Left renal pelvis (tissue), 4 donors: ENCODE measurements at places on chromosomes 16 and 17. TPM values are rescaled to one million over a fixed set of nuclear protein-coding genes. Genes with fewer than 3 reads are reported as not detected.
A peak's percentile ranks its signal among the peaks of the same experiment; 100 is the strongest.

Gene CACNG5
- 1.7 TPM for polyA plus RNA-seq

- no peak for DNase-seq
Observed at GRCh38 chr17:66953630-66954020, 10.9 kb upstream of the CACNG4 start.

GRCh38 chr16:88430524-88431446 lies 22.3 kb upstream of the ZFPM1 start:
- DNase-seq, result no peak

Gene KRT17
- 1.2 TPM for polyA plus RNA-seq

Gene CSH2
- 0.17 TPM for polyA plus RNA-seq

GRCh38 chr16:63403792-63404191 lies 1367.6 kb upstream of the CDH8 start:
- no peak for DNase-seq

Gene BRIP1
- polyA plus RNA-seq, result 12.1 TPM

DNA sequence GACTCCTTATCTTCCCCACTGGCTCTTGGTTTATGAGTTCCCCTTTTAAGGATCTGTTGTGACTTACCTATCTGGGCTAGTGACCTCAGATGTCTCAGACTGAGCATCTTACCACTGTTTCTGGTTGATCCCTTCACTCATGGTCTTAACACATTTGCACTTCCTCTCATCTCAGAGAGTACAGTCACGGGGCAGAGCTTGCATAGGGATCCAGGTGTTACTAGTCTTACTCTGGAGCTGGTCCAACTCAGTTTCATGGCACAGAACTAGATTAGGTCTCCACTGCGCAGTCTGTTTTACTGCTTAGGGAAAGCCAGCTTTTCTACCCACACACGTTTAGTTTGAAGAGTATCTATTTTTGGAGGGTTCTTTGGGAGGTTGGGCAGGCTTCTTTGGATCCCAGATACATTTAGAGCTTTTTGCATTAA lies 10.2 kb downstream of the GABARAPL2 start:
- no peak for DNase-seq

DNA sequence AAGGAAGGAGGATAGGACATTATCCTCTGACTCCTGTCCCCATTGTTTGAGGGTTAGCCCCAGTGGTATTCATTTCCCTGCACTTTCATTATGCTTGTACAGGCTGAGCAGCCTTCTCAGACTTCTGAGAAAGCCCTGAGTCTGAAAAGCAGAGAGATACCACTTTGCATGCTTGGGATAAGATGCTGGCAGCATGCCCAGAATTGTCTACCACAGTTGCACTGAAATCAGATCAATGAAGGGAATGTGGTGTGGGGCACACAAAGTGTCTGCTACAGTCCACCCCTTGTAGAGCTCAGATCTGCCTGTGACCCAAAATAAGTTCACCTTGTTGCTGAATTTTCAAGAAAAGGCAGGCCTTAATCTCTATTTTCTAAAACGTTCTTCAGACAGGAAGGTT lies 160.6 kb downstream of the CCT6B start:
- no peak for DNase-seq

GRCh38 chr16:31700530-31701388 lies 172.8 kb upstream of the ZNF267 start:
- DNase-seq, result peak; percentile 66

DNA sequence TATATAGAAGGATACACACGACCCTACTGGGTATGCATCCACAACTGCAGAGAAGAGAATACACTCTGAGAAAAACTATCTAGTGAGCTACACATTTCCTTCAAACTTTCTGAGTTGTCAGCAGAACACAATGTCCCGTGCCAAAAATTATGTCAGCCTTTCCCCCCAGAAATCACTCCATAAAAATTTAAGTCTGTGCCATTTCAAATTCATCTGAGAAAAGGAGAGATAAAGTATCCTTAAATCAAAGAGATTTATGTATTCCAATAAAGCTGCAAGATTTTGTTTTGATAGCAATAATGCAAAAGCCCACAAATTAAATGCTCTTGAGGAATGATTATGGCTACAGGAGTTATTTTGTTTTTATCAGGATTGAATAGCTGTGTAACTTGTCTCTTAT lies 760.1 kb downstream of the CDH11 start:
- no peak for DNase-seq

DNA sequence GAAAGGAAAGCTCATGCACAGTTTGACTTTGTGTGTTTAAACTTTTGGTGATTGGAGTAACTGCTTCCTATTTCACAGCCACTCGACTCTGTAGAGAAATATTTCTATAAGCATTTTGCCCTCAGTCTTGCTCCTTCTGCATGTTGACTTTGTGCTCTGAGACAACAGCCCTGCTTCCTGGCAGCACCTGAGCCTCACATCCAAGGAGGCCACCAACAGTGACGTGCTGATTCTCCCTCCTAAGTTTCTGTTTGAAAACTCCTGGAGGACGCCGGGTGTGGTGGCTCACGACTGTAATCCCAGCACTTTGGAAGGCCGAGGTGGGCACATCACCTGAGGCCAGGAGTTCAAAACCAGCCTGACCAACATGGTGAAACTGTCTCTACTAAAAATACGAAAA lies 23.9 kb upstream of the WSB1 start:
- no peak for DNase-seq

Gene HOXB5
- 32.7 TPM for polyA plus RNA-seq

DNA sequence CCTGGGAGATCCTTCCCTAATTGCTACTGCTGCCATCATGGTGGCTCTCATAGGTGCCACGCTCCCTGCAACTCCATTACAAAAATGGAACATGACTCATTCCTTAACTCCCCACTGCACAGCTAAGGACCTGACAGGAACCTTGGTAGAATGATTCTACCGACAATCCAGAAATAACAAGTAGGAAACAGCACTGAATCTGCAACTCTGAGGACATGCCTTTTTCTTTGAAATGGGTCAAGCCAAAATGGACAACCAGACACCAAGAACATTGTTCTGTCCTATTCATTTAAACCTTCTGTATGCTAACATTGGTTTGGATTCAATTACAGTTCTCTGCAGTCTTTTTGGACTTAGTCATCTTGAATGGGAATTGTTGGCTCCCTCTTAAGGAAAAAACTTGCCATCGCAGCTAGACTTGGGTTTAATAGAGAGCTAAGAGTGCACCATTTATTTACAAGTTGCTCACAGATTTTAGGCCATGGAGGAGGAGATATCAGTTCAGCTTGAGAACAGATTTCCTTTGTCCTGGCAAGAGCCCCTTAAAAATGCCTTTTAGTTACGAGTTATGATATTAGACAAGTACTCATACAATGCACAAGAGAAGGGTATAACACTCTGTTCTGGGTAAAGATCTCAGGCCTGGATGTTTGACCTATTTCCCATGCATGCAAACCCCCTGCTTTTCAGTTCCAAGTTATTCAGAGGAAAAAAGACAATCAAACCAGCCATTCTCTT lies 20.9 kb upstream of the NSRP1 start:
- no peak for DNase-seq

- no peak for DNase-seq
Observed at GRCh38 chr17:81553616-81554181, 1.5 kb upstream of the FAAP100 start.

- DNase-seq, result no peak
Observed at GRCh38 chr16:54932737-54933254, 2.1 kb downstream of the IRX5 start.

- no peak for DNase-seq
Observed at GRCh38 chr17:81493198-81494038, 19.2 kb downstream of the ACTG1 start.

DNA sequence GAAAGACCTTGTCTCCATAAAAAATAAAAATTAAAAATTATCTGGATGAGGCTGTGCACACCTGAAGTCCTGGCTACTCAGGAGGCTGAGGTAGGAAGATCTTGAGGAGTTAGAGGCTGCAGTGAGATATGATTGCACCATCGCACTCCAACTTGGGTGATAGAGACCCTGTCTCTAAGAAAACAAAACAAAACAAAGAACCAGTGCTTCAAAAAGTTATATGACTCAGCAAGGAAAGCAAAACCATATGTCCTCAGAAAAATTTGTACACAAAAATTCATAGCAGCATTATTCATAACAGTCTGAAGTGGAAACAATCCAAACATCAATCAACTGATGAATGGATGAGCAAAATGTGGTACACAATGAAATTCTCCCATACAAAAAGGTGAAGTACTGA lies 48.9 kb downstream of the SLFN5 start:
- DNase-seq, result no peak

- DNase-seq, result no peak
Observed at GRCh38 chr17:28216528-28216927, 102.5 kb upstream of the TMEM97 start.

DNA sequence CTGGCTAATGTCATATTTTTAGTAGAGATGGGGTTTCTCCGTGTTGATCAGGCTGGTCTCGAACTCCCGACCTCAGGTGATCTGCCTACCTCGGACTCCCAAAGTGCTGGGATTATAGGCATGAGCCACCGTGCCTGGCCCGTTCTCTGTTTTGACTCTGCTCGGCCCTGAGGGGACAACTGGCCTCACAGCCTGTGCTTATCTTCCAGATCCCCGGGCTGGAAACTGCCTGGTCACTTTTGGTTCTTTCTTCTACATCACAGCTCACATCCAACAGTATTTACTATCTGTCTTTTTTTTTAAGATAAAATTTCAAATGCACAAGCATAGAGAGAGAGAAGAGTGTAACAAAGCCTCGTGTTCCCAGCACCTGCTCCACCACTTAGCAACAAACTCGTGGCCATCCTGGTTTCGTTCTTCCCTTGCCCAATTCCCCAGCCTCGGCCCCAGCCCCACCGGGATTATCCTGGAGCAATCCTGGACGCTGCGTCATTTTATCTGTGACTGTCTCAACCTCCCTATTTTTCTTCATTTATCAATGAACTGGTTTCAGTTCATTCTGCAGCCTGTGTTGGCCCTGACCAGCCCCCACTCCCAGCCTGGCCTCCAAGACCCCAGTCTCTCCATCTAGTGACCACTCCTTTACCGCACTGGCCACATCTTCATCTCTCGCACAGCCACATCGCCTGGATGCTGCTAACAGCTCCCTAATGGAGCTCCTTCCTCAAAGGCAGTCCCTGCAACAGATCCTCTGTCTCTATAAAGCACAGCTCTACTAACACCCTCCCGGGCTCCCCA lies 21.1 kb downstream of the PIMREG start:
- DNase-seq, result no peak

GRCh38 chr17:38861399-38861843 lies 7.9 kb upstream of the RPL23 start:
- no peak for DNase-seq

DNA sequence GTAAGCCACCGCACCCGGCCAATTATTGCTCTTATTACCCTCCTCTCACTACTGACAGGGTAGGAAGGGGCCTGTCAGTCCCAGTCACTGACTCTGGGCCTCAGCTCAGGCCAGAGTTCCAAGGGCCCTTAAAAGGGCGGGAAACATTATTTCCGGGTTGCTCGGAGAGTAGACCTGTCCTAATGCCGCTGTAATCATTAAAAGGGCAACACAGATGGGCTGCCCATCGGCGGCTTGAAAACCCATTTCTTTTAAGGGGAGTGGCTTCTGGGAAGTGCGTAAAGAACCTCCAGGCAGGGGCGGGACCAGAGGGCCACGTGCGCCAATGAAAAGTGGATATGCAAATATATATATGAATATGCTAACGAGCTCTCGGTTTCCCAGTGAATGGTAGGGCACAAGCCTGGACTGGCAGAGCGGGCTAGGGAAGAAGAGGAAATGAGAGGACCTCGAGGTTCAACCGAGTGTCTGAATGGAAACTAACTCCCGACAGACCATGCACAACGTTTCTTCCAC lies 26.6 kb downstream of the PIPOX start:
- no peak for DNase-seq

Gene KRT28
- 0.19 TPM for polyA plus RNA-seq

Gene C16orf89
- polyA plus RNA-seq, result 5.2 TPM

DNA sequence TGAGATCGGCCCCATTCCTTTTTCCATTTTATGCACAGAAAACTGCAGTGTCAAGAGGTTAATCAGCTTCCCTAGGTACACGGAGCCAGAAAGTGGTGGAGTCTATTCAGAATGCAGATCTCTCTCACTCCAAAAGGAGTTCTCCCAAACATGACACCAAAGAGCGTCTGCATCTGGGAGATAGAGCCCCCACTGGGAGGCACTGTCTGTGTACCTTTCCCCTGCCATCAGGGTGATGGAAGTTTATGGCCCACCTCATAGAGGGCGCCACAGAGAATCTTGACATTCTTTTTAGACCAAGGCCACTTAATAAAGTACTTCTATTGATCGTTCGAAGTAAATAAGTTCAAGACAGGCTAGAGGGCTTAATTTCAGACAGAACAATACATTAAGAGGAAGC lies 493.7 kb upstream of the ERCC4 start:
- no peak for DNase-seq
